ENCODE measurements at places on chromosomes 3 and 15. TPM values are rescaled to one million over a fixed set of nuclear protein-coding genes. Genes with fewer than 3 reads are reported as not detected.

DNA sequence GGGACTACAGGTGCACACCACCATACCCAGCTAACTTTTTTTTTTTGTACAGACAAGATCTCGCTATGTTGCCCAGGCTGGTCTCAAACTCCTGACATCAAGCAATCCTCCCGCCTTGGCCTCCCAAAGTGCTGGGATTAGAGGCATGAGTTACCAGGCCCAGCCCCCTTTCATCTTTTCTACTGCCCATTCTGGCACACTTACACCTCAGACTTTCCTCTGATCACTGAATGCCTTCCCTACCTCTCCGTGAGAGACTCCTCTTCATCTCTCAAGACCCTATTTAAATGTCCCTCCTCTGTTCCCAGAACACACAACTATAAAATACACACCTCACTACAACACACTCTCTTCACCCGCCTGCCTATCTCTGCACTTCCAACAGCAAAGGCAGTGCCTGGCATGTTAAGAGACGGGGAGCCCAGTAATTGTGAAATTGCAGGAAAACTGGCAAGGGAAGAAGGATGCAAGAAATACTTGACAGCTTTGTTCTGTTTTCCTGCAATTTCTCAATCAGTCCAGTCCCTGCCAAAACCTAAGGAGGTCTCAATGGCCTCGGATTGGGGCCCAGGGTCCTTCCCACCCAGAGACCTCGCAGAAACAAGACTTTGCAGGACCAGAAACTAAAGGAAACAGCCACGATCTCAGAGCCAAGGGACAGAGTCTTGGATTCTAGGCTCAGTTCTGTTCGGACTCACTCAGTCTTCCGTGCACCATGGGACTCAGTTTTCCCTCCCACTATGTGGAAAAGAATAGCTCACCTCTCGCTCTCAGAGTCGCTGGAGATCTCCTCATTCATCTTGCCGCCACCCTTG is 849 bp downstream of the RRP9 start:
- no peak for DNase-seq

DNA sequence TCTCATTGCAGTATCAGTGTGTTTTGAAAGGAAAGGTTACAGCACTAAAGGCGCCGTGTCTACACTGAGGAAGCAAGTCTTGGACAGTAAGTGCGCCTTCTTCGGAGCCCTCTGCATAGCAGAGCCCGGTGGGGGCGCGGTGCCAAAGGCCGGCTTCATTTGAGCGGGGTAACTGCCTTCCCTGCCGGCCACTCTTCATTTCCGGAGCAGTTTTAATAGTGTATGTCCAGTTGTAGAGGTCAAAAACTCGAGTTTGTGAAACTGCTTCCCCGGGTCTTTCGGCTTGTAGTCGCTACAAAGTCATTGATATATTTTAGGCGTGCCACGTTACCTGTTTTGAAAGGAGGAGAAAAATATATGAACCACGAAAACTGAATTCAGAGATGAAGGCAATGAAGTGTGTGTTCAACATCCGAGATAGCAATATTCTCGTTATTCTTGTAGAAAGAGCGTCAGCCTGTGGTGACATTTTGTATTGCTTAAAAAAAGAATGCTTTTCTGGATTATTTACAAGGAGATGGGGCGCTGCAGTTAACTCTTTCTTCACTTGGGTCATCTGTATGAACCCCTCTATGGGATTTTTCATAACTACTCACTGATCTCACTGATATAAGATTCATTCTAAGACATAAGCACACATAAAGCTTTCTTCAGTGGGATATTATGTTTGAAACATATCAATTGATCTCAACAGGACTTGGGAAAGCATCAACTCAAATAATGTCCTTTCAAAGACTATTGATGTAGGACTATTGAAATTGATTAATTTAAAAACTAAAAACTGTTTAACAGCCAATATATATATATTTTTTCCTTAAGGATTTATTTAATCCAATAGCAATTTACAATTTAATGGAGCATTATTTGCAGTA is 3.0 kb downstream of the ALCAM start:
- DNase-seq, result peak; percentile 95

DNA sequence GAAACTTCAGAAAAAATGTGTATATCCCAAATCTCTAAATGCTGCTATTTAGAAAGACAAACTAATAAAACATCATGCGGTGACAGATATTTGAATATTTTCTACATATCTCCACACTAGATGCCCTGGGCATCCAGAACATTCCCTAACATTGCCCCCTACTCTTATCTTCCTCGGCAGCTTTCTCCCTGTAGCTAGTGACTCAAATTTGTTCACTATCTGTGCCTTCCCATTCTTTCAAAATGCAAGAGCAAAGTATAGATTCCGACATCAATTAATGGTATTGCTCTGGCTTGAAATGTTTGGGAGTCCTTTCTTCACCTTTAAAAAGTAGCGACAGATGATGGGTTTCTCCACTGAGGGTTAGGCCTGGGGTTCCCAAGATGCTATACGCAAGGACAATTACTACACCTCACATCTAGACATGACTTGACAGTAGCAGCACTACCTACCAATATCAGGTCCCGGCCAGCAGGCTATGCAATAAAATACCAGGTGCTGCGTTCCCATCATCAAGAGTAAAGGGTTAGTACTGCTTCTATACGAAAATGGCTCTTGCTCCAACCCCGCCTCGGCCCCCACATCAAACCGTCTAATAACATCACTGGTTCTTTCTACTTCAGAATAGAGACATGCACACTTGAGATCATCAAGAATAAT is 631 bp downstream of the UBR1 start:
- no peak for DNase-seq

DNA sequence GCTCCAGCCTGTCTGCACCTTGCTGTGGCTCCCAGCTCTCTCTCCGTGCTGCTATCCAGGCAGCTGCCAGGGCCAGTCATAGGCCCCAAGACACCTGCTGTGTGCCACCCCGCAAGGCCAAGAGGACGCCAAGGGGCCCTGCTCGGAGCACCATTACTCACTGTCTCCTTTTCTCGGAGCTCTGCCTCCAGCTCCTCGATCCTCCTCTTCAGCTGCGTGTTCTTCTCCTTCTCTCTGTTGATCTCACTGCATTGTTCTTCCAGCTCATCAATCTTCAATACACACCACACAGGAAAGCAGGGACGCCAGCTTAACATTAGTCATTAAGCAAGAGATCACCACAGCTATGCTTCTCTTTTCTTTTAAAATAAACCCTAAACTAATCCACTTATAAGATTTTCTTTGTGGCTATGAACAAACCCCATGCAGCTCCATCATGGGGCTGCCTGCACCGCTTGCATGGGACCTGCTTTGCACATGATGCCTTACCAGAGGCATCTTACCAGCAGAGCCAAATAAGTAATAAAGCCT is 42.6 kb downstream of the WHAMM start:
- DNase-seq, result no peak

- DNase-seq, result no peak
Measured at GRCh38 chr3:119625451-119626153, 27.9 kb downstream of the PLA1A start.

DNA sequence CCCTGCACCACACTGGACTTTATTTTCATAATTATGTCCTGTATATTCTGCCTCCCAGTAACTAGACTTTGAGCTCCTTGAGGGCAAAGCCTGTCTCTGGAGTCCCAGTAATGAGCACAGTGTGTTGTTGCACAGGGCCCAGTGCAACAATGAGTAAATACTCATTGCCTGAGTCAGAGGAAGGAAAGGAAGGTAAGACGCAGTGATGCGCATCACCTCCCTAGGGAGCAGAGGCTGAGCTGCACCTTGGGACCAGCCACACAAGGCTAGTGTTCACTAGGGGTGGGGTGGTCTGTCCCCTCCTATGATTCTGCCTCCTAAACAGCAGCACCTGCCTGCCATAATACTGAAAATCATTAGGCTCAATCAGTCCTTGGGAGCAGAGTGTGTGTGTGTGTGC is 86.6 kb upstream of the ADAMTSL3 start:
- no peak for DNase-seq

DNA sequence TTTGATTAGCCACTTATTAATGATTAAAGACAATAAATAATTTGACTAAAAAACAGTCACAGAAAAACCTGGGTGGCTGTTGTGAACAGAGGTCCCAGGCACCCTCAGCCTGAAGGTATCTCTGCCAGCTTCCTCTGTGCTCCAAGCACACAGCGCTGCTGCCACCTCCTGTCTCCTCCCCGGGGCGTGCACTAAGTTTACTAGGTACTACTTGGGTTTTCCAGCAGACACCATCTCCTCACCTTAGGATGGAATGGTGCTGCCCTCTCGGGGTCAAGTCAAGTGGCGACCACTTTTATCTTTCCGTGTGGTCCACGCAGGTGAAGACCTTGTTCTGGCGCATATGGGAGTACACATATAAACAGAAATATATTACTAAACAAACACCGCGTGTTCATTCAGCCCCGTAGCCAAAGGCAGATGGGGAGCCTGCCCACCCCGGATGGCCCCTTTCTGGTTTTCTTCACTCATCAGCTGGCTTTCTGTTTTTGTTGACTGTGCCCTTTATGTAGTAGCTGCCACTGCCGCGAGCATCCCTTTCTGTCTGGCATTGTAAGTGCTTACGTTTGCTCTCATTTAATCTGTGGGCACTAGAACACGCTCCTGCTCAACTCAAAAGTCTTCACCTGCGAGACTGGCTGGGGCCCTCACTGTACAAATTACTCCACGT is 128.0 kb downstream of the LRIG1 start:
- no peak for DNase-seq

Gene B3GNT5
- 16.3 TPM for total RNA-seq
